ENCODE measurements at places on chromosomes 7 and 10. TPM values are rescaled to one million over a fixed set of nuclear protein-coding genes. Genes with fewer than 3 reads are reported as not detected.

DNA sequence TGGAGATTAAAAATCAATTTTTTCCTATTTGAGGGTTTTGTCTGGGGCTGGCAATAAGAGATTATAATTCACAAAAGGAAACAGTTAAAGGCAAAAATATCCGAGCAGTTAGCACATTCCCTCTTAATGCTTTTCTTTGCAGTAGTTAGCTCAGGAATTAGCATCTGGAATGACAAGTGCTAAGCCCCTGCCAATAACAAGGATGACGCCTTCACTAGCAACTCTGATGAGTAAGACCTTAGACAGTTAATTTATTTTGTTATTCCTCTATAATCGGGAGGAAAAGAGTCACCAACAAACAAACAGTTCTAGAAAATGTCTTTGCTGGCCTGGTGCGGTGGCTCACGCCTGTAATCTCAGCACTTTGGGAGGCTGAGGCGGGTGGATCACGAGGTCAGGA, 151.3 kb downstream of the TRIL start:
- no peak for DNase-seq

DNA sequence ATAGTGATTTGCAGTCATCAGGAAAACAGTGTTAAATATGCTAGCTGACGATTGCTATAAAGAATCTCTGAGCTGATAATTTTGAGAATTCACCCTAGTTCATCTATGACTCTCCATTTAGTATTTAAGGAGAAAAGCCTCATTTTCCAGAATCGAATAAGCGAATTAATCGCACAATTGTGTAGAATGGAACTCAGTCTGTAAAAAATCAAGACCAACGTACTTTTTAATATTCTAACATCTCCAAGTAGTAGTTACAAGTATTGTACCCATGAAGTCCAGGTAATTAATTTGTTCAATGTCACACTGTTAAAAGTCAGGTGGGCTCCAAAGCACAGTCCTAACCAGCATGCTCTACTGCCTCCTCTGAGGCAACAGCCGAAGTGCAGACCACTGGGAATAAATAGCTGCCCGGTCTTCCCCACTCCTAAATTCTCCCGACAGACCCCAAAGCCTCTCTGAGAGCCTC, 380 bp upstream of the AGBL3 start:
- no peak for DNase-seq

DNA sequence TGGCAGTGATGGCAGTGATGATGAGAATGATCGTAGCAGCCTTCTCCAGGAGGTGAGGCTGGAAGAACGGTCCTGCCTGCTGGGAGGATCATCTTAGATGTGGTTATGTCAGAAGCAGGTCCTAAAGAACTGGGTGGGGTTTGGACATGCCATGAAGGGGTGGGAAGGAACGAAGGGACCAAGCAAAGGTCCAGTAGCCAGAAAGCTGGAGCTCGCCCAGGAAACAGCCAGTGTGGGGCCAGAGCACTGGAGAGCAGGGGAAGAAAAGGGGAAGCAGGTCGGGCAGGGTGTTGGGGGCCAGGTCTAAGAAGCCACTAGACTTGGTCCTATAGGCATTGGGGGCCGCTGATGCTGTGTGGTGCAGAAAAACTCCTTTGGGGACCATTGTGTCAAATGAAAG, 127.4 kb downstream of the RGS10 start:
- DNase-seq: no peak

DNA sequence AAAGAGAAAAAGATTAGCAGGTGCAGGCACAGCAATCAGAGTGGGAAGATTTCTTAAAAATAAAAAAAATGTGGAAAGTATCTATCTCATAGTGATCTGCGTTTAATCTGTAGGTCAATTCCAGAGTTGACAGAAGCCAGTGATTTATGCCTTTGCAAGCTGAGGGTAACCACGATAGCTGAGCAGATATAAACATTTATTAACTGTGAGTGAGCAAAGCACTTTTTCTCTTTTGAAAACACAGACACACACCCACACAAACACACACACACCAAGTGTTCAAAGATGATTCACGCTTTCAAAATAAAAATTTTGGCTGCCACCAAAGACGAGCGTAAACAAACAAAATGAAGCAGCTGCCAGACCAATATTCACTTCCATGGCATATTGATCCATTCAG, 243.2 kb upstream of the SLC26A5 start:
- DNase-seq: no peak

GRCh38 chr10:51629934-51630639, 69.3 kb downstream of the CSTF2T start:
- DNase-seq: no peak

GRCh38 chr10:47440207-47440606, 43.7 kb downstream of the ANXA8 start:
- no peak for DNase-seq

- DNase-seq: no peak
Observed at GRCh38 chr7:22250390-22250789, 106.6 kb downstream of the RAPGEF5 start.

DNA sequence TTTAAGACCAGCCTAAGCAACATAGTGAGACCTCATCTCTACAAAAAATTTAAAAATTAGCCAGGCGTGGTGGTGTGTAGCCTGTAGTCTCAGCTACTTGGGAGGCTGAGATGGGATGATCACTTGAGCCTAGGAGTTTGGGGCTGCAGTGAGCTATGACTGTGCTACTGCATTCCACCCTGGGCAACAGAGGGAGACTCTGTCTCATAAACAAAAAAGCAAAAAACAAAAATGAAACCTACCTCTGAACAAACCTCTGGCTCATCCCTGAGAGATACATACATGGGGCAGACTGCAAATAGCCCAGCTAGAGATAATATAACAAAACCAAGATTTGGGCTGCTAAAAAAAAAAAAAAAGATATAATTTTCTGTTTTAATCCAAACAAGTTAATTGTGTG, 19.5 kb downstream of the C10orf67 start:
- DNase-seq: no peak

DNA sequence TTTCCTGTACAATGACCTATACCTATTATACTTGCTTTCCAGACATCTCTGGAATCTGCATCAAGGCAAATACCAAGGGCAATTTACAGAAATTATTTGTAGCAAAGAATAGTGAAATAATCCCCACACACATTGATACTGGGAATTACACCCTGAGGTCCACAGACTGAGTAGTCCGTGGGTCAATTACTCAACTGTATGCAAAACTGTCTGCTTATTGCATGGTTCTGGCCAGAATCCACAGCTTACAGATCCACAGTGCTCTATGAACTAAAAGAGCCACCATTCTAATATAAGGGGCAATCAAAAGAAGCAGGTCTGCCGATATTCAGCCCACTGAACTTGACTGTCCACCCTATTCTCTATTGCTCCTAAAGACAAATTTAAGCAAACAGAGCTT, 5.7 kb downstream of the CHCHD3 start:
- no peak for DNase-seq

- no peak for DNase-seq
Observed at GRCh38 chr7:13016592-13017332, 329.3 kb downstream of the ARL4A start.

- no peak for DNase-seq
Observed at GRCh38 chr7:41114131-41114530, 588.8 kb downstream of the INHBA start.

GRCh38 chr10:133163889-133164815, 4.1 kb downstream of the KNDC1 start:
- no peak for DNase-seq

GRCh38 chr10:109866168-109866994, 56.9 kb downstream of the XPNPEP1 start:
- no peak for DNase-seq

DNA sequence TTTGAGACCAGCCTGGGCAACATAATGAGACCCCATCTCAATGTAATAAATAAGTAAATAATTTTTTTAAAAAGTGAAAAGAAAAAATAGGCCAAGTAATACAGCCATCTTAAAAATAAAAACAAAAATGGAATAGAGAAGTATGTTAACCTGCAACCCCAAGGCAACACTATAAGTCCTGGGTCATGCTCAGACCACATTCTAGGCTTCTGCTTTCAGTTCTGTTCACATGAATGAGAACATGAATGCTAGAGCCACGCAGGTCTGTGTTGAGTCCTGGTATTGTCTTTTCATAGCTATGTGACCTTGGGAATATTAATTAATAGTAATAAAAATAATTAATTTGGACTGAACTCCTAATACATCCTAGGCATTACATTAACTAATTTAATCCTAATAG, 284.0 kb downstream of the AUTS2 start:
- no peak for DNase-seq

DNA sequence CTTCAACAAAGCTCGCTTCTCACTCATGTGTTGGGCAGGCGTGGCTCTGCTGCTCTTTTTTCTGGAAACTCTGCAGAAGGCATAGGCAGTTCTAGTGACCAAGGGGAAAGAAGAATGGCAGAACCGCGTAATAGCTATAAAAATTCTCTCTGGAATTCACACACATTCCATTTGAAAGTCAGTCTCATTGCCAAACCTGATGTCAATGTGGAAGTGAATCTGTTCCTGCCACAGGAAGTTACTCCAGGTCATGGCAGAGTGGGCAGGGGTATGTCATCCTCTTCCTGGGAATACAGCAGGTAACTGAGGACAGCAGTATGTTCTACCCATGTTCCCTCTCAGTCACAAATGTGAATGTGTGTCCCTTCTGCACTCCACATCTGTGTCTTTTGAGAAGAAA, 8.2 kb upstream of the PAXIP1 start:
- no peak for DNase-seq

DNA sequence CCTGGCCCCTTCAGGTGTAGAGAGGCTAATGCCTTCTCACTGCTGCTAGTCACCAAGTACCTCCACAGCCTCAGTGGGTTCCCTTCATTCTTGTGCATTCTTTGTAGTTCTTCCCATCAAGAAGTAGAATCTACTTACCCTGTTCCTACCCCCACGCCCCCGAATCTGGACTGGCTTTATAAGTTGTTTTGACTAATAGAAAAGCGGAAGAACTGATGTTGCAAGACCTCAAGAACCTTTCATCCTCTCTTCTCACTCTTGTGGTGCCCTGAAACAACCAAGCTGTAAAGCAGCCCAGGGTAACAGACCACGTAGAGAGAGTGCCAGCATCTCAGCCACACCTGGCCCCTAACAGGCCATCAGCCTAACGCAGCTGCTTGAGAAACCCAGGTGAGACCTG, 23.2 kb upstream of the LAMB1 start:
- DNase-seq: no peak

DNA sequence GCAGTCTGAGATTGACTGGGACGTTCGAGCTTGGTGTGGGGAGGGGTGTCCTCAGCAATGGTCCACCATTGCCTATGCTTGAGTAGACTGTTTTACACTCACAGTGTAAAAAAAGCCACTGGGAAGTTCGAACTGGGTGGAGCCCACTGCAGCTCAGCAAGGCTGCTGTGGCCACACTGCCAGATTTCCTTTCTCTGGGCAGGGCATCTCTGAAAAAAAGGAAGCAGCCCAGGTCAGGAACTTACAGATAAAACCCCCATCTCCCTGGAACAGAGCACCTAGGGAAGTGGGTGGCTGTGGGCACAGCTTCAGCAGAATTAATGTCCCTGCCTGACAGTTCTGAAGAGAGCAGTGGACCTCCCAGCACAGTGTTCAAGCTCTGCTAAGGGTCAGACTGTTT, 80.3 kb downstream of the BICC1 start:
- DNase-seq: no peak

GRCh38 chr10:117390420-117390819, 15.2 kb upstream of the PDZD8 start:
- no peak for DNase-seq

- no peak for DNase-seq
Observed at GRCh38 chr7:41193738-41194282, 509.1 kb downstream of the INHBA start.

GRCh38 chr7:75772081-75773077, at the start of gene CCL26:
TSS of gene CCL26 (minus strand) at chr7:75772211. CDS start at chr7:75772176, 35 bp downstream.
- DNase-seq: no peak

The TMEM236 gene
- total RNA-seq: 1.2 TPM

The JCAD gene
- 64.2 TPM for total RNA-seq

The TSPAN12 gene
- 13.1 TPM for total RNA-seq

The SLC26A3 gene
- 4.5 TPM for total RNA-seq

The BBIP1 gene
- 25.8 TPM for total RNA-seq

The PRR15 gene
- total RNA-seq: not detected

The STX1A gene
- total RNA-seq: 8.3 TPM

The PHYHIPL gene
- total RNA-seq: 0.34 TPM

The COL17A1 gene
- 0.29 TPM for total RNA-seq
